ENCODE measurements at places on chromosomes 13 and 19.

GRCh38 chr13:33745370-33746324 is 72.3 kb upstream of the RFC3 start:
- no peak for DNase-seq

GRCh38 chr19:47560999-47561398 is 11.9 kb downstream of the ZNF541 start:
- DNase-seq: no peak

DNA sequence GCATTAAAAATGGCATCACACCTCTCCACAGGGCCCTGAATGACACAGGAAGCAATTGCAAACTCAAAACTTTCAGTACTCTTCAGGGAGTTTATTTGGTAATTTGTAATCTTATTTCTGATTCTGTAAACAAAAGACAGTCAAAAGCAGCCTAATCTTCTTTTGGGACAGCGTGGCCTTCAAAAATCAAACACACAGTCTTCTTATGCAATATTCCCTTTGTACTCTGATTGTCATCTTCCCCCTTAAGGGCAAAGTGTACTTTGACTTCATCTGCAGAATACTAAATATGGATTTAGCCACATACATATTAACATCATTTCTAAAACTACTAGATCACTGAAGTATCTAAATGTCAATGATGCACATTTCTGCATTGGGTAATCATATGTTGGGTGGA is 322.0 kb downstream of the MZT1 start:
- no peak for DNase-seq

DNA sequence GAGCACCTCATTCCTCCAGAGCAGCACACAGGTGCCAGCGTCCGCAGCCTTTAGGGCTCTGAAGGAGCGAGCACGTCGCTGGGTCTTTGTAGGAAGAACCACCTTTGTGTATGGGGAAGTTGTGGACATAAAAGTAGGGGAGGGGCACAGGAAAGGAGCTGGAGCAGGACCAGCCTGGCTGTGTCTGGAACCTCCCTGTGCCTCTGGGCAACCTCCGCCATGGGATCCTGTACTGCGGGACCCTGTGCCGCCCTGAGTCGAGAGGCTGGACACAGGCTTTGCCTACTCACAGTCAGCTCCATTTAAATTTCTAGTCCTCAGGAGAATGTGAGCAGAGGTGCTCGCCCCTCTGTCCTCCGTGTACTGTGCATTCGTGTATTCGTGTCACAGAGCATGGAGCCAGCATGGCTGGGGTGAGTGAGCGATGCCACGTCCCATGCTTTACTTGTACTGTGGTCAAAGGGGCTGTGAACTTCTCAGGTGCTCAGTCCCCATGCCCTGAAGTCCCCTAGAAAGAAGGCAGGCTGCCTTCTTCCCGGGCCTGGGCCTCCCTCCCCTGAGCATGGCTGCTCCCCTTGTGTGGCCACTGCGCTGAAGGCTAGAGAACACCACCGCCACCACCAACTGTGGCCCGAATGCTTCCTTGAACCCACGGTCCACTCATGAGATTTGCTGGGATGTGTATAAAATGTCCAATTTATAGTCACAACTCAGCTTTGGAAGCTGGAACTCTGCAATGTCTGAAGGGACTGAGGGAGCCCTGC is 99.9 kb downstream of the TEX29 start:
- no peak for DNase-seq

DNA sequence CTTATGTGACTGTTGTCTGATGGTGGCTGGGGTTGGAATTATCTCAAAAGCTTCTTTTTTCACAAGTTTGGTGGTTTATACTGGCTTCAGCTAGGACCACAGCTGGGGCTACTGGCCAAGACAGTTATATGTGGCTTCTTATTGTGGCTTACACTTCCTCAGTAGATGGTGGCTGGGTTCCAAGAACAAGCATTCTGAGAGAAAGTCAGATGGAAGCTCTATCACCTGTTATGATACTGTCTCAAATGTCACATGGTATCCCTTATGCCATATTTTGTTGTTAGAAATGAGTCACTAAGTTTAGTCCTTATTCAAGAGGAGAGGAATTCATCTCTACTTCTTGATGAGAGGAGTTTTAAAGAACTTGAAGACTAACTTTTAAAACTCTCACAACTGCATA is 41.6 kb downstream of the NDFIP2 start:
- DNase-seq: no peak

GRCh38 chr13:76189882-76190519 is 553.9 kb downstream of the LMO7 start:
- no peak for DNase-seq

- DNase-seq: no peak
Observed at GRCh38 chr19:42323473-42323851, 2.0 kb upstream of the MEGF8 start.

DNA sequence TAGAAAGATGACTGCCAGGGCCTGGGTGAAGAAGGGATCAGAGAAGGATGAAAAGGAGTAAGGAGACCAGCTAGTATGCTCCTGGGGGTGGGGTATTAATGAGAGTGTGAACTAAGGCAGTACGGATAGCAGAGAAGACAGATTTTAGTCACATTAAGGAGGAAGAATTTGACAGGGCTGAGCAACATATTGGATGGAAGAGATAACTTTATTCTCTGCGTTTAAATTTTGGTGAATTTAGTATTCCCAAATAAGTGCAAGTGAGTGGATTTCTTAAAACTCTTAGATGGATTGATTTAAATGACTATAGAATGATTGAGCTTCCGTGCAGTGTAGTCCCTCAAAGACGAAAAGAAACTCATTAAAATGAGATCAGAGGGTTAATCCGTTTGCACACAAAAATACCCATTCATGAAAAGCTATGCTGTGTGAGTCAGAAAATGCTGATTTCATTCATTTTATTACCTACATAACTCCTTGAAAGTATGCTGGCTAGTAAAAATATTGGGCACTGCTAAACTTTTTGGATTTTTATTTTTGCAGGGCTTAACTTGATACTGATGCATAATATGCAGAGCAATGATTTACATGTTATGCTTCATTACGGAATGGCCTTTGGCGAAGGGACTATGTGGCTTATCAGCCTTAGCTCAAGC is 54.1 kb downstream of the WDFY2 start:
- DNase-seq: no peak

- no peak for DNase-seq
Observed at GRCh38 chr19:3056417-3057088, 5.7 kb downstream of the TLE5 start.

DNA sequence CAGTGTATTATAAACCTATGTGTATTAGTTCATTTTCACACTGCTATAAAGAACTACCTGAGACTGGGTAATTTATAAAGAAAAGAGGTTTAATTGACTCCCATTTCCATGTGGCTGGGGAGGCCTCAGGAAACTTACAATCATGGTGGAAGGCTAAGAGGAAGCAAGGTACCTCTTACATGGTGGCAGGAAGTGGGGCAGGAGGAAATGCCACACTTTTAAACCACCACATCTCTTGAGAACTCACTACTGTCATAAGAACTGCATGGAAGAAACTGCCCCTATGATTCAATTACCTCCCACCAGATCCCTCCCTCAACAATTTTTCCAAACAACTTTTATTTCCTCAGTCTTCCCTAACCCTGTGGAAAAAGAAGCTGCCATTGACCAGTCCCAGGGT is 14.5 kb upstream of the TPP2 start:
- no peak for DNase-seq

GRCh38 chr13:28322256-28322905 is 172.5 kb downstream of the FLT1 start:
- no peak for DNase-seq

GRCh38 chr13:24032252-24032651 is 128.3 kb upstream of the SPATA13 start:
- DNase-seq: no peak

DNA sequence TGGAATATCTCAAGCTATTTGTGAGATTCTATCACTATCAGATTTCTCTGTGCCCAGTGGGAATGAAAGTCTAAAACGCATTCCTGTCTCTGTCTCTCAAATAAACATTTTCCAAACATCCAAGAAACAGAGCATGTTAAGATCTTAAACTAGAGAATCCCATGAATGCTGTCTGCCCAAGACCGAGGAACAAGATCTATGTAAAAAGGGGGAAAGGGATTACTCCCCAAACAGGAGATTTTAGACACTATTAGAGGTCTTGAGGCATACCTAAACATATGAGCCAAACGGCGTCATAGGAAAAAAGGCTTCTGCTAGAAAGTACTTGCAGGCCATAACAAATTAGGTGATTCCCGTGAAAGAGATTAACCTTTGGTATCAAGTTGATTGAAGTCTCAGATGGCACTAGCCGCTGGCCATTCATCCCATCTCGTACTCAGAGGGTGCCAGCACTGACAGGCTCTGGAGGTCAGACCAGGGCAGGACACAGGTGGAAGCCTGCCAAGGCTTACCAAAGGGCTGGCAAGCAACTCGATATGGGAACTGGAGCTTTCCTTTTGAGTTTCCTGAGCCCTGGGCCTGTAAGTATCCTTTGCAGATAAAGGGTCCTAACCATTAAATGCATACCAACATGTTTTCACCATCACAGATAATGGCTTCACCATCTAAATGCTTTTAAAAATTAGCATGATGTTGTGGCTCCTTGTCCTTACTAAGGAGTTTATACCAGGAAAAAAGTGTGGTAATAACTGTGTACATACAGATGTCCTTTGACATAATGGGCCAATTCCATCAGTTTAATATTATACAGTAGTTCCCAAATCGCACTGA is 225.2 kb downstream of the FOXO1 start:
- DNase-seq: no peak

- DNase-seq: no peak
Observed at GRCh38 chr13:54433493-54434206, 1405.0 kb downstream of the OLFM4 start.

DNA sequence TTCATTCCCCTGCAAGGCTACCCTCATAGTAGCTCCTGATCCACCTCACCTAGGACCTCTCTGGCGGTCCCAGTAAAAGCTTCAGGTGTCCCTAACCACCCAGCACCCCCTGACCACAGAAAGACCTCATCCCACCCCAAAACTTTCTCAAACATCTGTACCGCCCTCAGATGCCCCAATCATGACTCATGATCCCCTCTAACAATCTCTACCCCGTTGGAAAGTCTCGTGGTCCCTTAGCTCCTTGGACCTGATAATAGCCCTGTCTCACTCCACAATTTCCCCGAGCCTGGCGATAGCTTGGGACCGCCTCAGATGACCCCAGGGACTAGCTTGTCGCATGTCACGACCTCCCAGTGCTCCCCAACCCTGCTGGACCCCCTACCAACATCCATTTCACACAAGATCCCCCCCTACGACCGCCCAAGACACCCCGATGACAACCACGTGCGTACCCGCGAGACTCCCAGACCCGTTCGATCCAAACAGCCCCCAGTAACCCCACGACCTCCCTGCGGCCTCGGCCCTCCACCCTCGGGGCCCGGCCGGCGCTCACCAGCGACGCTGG is 450 bp downstream of the NDUFA11 start:
- DNase-seq: no peak

- DNase-seq: no peak
Observed at GRCh38 chr19:50332244-50333038, 3.3 kb upstream of the KCNC3 start.

DNA sequence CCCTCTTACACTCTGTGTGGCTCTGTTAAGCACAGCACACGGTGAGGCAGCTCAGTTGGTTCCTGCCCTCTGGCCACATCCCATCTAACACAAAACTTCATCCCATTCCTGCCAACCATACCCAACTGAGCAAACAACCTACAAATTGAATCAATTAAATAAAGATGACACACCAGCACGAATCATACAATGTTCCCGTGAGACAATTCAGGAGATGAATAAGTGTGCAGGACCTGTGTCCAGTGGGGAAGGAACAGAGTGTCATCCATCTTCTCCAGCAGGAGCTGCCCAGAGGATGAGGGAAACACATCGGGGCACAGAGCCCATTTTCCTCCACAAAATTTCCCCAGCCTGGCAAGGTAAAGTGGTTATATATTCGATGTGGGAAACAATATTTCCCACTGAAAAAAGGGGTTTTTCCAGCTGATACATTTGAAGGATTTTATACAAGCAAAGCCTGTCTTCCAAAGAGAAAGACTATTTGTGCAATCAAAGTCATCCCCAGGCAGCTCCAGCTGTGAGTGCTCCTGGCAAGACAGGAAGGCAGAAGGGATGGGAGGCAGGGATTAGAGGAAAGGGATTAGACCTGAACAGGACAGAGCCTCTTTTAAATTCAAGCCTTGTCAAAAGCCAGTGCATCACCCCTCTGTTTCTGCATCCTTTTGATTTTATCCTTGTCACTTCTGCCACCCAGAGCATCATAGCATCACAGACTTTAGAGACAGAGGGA is 240.2 kb downstream of the LHFPL6 start:
- no peak for DNase-seq

GRCh38 chr13:92255526-92255925 is 857.1 kb downstream of the GPC5 start:
- DNase-seq: no peak

DNA sequence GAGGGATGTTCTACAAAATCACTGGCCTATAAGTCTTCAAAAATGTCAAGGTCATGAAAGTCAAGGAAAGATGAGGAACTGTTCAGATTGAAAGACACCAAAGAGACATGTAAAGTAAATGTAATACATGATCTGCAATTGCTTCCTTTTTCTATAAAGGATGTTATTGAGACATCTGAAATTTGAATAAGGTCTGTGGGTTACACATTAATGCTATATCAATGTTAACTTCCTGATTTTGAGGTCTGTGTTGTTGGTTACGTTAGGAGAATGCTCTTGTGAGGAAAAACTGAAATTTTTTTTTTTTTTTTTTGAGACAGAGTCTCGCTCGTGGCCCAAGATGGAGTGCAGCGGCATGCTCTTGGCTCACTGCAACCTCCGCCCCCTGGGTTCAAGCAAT is 197.4 kb downstream of the RGCC start:
- no peak for DNase-seq

DNA sequence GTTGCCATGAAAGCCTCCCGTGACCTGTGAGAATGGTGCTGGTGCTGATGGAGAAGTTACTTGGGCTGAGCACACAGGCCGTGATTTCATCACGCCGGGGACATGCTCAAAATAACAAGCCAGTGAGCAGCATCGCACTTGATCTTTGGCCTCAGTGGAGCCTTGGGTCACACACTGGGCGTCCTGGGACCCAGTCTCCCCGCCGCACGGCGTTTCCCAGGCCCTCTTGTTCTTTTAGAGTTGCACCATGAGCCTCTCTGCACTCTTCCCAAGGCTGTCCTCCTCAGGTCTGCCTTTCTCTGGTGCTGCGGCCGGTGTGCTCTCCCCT is 9.5 kb upstream of the NDUFS7 start:
- DNase-seq: no peak

DNA sequence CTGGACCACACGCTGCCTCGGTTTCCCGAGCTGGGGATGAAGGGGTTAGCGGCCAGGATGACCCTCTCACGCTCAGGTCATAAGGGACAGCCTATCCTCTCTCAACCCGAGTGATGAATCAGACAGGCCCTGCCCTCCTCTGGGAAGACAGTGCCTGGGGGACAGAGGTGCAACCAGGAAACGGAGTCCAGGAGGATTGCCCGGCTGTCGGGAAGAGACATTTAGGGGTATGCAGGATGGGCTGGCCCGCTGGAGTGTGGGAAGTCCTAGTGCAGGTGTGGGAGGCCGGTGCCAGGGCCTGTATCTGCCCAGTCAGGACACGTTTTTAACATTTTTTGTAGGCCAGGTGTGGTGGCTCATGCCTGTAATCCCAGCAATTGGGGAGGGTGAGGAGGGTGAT is 8.3 kb downstream of the LSM7 start:
- DNase-seq: no peak

- no peak for DNase-seq
Observed at GRCh38 chr13:24529478-24529877, 16.9 kb upstream of the PARP4 start.
